ENCODE measurements at places on chromosomes 7 and 10.

GRCh38 chr7:131600085-131600881 lies 43.9 kb upstream of the PODXL start:
- no peak overlapping the region for H3K4me3 ChIP-seq
- no peaks in the 10 kb centered on the region for H3K4me1 ChIP-seq
- no peaks in the 10 kb centered on the region for H3K36me3 ChIP-seq
- no peak overlapping the region for H3K27ac ChIP-seq

GRCh38 chr7:141356161-141356560 lies 195.0 kb upstream of the AGK start:
- no peak for DNase-seq
- no peaks in the 10 kb centered on the region for H3K4me1 ChIP-seq
- H3K36me3 ChIP-seq: no peaks in the 10 kb centered on the region
- H3K27ac ChIP-seq: no peak overlapping the region

GRCh38 chr10:129706081-129706480 lies 239.0 kb downstream of the MGMT start:
- no peak overlapping the region for H3K27ac ChIP-seq
- DNase-seq: no peak
- H3K36me3 ChIP-seq: peaks cover 7% of the 10 kb centered on the region

DNA sequence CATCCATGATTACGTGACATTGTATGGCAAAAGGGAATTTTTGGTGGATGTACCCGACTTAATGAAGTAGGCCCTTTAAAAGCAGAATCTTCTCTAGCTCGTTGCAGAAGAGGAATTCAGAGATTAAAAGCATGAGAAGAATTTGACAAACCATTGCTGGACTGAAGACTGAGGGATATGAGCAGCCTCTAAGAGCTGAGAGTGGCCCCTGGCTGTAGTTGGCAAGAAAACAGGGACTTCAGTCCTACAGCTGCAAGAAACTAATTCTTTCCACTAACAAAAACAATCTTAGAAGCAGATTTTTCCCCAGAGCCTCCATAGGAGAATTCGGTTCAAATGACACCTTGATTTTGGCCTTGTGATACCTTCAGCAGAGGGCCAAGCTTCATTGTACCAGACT lies 34.1 kb downstream of the MACC1 start:
- no peak for DNase-seq
- H3K4me3 ChIP-seq: no peak overlapping the region

- H3K27ac ChIP-seq: no peak overlapping the region
- no peaks in the 10 kb centered on the region for H3K27me3 ChIP-seq
- no peaks in the 10 kb centered on the region for H3K4me1 ChIP-seq
- DNase-seq: no peak
- no peaks in the 10 kb centered on the region for H3K36me3 ChIP-seq
Measured at GRCh38 chr7:152970481-152970880, 210.9 kb downstream of the ACTR3B start.

GRCh38 chr10:124632566-124632965 lies 111.6 kb downstream of the FAM53B start:
- H3K36me3 ChIP-seq: no peaks in the 10 kb centered on the region
- H3K27ac ChIP-seq: peak overlapping the region; percentile 78
- H3K27me3 ChIP-seq: no peaks in the 10 kb centered on the region
- H3K4me3 ChIP-seq: no peak overlapping the region
- no peak for DNase-seq

- H3K4me1 ChIP-seq: peaks cover 13% of the 10 kb centered on the region
- no peaks in the 10 kb centered on the region for H3K27me3 ChIP-seq
- H3K27ac ChIP-seq: no peak overlapping the region
- H3K4me3 ChIP-seq: no peak overlapping the region
- H3K36me3 ChIP-seq: no peaks in the 10 kb centered on the region
Measured at GRCh38 chr10:4850397-4850796, 24.4 kb downstream of the AKR1E2 start.

DNA sequence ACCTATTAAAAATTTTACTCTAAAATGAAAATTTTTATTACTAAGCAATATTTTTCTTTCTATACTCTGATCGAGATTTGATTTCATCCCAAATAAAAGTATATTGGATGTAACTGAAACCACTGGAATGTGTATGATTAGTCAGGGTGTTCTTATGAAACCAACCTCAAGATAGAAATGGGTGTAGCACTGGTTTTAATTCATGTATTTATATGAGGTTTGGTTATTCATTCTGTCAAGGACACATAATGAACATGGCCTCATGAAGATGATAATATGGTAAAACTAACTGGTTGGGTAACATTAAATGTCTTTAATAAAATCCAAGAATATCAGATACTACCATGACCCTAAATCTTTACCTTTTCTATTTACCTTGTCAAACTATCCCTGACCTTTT lies 197.7 kb downstream of the SEMA3A start:
- no peaks in the 10 kb centered on the region for H3K4me1 ChIP-seq
- no peak for DNase-seq
- H3K36me3 ChIP-seq: no peaks in the 10 kb centered on the region
- no peaks in the 10 kb centered on the region for H3K27me3 ChIP-seq
- H3K4me3 ChIP-seq: no peak overlapping the region

GRCh38 chr10:123502983-123503382 lies 163.2 kb upstream of the GPR26 start:
- no peak for DNase-seq
- H3K27me3 ChIP-seq: no peaks in the 10 kb centered on the region
- H3K4me3 ChIP-seq: no peak overlapping the region
- H3K36me3 ChIP-seq: no peaks in the 10 kb centered on the region

DNA sequence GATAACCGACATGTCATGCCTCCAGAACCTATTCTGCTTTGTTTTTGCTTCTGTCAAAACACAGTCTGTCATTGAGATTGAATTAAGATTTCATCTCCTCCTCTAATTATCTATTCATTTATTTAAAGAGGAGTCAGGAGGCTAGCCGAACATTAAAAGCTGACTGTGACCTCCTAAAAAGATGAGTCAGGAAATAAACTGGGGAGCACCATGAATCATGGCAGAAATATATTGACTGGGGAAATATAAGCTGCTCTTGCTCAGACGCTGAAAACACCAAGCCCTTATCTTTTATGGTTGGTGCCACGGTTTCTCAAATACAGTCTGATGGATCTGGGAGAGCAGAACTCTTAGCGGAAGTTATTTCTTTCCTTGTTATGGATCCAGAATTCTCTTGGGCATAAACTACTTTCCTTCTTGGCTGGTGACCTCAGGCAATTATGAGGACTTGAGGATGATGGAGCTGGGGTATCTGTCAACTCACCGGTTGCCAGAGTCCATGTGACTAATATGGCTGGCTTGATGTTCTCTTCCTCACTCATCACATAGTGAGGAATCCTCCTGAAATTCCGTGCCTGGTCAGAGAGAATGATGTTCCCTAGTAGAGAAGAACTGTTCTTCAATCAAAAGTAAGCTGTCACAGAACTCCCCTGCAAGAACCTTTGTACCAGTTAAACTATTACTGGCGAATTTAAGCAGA lies 307.6 kb upstream of the PHYHIPL start:
- no peaks in the 10 kb centered on the region for H3K4me1 ChIP-seq
- DNase-seq: no peak
- H3K27ac ChIP-seq: no peak overlapping the region
- H3K27me3 ChIP-seq: no peaks in the 10 kb centered on the region
- H3K36me3 ChIP-seq: no peaks in the 10 kb centered on the region

GRCh38 chr10:47364366-47364765 lies 16.2 kb downstream of the RBP3 start:
- no peak for DNase-seq
- no peaks in the 10 kb centered on the region for H3K36me3 ChIP-seq
- H3K27me3 ChIP-seq: no peaks in the 10 kb centered on the region
- no peaks in the 10 kb centered on the region for H3K4me1 ChIP-seq
- H3K4me3 ChIP-seq: no peak overlapping the region

DNA sequence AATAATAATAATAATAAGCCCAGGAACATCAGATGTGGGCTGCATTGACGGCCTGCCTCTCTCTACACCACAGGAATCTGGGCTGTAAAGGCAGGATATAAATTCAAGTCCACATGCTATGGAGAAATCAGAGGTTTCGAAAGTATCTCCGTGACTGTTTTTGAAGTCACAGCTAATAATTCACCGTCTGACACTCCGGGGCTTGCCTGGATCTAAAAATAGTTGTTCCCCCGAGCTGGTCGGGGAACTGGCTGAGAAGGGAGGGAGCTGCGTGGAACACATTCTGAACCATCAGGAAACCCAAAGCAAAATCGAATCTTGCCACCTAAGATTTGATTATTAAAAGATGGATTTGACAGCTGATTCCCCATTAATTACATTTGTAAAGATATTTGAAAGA lies 35.4 kb downstream of the KLF6 start:
- peak overlapping the region; percentile 53 for H3K27ac ChIP-seq
- peak overlapping the region; percentile 28 for H3K4me3 ChIP-seq
- no peaks in the 10 kb centered on the region for H3K27me3 ChIP-seq
- no peak for DNase-seq
